Stimulated activated naive CD8-positive, alpha-beta T cell treated with anti-CD3 and anti-CD28 coated beads, Interleukin-15, amount 100 ng/mL, for 72 hours (primary cell): ENCODE measurements at places on chromosomes 1 and 21.

DNA sequence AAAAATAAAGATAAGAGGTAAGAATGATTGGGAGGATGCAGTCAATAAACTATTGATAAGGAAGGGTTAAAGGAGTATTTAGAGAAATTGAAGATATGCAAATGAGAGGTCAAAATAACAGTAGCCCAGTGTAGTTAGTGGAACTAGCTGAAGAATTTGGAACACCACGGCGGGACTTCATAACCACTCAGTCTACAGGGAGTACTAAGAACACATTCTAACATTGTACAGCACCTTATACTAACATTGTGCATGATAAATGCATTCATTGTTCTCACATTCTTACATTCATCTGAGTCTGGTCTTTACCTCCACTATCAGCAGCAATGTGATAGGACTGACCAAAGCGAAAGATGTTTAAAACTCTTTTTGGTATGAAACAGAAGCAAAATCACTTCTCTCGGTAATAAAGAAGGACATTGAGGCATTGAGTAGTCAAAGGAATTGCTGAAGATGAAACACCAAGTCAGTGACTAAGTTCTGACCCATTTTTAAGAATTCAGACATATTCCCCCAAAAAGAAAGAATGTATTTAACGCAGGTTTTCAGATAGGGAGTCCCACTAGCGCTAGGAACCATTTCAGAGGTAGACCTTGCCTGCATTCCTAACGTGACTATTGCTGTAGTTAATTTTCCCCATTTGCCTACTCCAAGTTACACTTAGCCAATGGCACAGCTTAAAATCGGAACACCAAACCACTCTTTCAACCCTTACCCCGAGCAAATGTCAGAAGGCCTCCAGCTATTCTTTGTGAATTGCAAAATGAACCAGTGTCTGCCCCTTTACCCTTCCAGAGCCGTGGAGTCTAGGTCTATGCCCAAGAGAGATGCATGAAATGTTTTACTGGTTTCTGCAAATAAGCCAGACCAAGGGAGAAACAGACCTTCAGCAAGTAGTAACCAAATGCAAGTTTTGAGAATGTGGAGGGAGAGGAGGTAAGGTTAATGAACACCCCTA lies 108.8 kb upstream of the IRF2BP2 start:
- DNase-seq = no peak

DNA sequence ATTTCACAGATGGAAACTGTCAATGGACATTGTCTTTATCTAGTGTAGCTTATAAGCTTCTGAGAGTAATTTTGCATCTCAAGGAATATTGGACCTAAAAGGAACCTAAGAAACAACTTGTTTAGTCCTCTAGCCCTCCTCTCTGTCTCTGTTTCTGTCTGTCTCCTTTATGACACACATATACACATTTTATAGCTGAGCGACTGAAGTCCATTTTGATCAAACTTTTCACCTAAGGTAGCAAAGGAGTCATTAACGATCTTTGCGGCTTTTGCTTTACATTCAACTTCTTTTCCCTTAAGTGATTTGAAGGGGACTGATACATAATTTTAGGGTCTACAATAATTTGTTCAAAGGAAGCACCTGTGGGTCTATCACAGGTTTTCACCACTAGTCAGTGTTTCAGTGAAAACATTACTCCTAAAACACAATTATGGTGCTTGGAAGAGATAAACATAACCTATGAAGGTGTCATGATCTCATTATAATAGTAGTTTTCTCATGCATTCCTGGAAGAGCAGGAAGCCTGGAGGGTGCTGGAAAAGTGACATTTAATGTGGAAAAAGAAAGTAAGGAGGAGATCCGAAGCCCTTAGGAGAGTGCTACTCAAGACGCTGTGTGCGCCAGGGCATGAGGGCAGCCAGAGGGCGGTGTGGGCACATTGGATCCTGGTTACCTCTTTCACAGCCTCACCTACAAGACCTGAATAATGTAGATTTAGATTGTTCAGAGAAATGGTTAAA lies 248.6 kb downstream of the DNM3 start:
- peak; percentile 57 for DNase-seq

DNA sequence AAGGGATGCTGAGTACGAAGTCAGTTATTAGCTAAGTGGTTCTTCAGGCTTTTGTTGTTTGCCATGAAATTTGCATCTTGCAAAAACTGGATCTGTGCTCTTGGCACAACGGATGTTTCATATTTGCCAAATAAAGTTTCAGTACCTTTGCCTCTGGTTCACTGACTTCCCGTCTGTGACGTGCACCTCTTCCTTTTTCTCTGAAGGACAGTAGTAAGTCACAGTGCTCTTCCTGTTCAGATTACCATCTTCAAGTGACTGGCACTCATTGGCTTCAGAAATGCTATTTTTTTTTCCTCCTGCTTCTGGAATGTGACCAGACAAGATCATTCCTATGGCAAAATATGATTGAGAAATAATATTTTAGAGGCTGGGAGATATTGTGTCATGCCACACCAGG lies 75.9 kb upstream of the GREM2 start:
- no peak for DNase-seq

- DNase-seq = no peak
Measured at GRCh38 chr1:246104927-246105326, 402.2 kb downstream of the SMYD3 start.

- no peak for DNase-seq
Measured at GRCh38 chr1:180964595-180964994, 51.9 kb downstream of the KIAA1614 start.

- no peak for DNase-seq
Measured at GRCh38 chr1:225762002-225762441, 15.6 kb upstream of the SRP9 start.

GRCh38 chr1:196385109-196385508 lies 223.1 kb downstream of the KCNT2 start:
- no peak for DNase-seq

DNA sequence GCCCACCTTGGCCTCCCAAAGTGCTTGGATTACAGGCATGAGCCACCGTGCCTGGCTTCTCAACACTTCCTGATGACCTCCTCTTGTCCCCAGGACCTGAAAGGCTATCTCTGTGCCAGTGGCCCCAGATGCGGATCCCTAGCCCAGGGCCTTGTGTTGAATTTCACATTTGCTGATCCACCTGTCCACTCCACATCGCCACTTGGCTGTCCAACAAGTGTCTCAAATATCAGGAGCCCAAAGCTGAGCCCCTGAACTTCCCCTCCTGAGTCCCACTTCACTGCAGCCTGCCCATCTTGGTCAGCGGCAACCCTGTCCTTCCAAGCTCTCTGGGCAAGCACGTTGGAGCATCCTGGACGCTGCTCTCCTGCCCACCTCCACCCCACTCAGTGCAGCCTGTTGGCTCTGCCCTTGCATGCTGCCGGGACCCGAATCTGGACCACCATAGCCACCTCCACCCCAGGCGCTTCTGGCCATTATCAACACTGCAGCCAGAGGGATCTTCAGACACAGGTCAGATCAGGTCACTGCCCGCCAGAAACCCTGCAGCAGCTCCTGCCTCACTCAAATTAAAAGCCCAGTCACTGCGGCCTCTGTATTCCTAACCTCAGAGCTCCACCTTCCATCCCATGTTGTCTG lies 352.5 kb upstream of the VAMP3 start:
- DNase-seq = peak; percentile 1

GRCh38 chr1:70487910-70488665 lies 77.0 kb downstream of the CTH start:
- peak; percentile 8 for DNase-seq

DNA sequence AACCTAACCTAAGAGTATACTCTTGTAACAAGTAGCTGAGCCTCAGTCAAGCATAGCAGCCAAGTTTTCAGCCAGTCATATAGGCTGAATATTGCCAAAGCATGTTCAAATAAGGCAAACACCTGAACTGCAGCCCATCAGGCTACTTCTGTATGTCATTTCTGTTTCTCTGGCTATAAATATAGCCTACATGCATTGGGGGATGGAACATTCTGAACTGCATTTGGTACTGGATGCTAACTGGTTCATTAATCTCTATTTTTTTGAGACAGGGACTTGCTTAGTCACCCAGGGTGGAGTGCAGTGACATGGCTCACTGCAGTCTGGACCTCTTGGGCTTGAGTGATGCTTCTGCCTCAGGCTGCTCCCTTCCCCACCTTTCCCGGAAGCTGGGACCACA lies 37.3 kb downstream of the MAST2 start:
- no peak for DNase-seq

DNA sequence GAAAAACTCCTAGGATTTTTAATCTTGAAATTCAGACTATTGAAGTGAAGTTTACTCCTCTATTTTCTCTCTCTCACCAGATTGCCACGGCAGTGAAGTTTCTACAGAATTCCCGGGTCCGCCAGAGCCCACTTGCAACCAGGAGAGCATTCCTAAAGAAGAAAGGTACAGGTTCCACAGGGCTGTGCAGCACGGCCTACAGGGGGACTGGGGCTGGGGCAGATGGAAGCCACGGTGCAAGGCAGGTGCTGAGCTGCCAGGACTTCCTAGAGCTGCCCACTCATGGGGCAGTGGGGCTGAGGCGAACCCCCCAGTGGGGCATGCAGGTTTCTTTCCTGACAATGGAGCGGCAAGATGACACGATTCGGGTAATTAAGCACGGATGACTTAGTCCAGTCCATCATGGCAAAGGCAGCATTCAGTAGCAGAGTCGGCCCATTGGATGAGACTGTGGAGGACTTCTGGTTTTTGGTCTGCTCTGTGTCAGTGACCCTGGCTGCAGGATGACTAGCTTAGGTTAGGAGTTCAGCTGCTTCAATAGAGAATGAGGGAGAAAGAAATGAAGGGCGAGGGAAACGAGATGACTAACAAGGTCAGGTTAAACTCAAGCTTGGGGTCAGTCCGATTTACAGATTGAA lies 61.5 kb downstream of the PEX14 start:
- DNase-seq = no peak

DNA sequence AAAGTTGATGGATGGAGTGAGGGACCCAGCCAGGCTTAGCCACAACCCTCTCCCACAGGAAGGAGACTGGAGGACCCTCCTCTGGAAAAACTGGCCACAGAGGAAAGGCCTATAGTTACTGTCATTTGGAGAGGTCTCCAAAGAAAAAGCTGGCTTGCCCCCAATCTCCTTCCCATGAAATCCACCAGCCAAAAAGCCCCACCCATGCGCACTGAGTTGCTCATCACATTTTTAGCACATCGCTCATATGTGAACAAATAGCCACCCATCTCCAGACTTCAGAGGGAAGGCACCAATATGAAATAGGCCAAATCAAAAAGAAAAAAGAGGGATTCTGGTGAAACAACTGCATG lies 36.9 kb upstream of the QSOX1 start:
- no peak for DNase-seq

DNA sequence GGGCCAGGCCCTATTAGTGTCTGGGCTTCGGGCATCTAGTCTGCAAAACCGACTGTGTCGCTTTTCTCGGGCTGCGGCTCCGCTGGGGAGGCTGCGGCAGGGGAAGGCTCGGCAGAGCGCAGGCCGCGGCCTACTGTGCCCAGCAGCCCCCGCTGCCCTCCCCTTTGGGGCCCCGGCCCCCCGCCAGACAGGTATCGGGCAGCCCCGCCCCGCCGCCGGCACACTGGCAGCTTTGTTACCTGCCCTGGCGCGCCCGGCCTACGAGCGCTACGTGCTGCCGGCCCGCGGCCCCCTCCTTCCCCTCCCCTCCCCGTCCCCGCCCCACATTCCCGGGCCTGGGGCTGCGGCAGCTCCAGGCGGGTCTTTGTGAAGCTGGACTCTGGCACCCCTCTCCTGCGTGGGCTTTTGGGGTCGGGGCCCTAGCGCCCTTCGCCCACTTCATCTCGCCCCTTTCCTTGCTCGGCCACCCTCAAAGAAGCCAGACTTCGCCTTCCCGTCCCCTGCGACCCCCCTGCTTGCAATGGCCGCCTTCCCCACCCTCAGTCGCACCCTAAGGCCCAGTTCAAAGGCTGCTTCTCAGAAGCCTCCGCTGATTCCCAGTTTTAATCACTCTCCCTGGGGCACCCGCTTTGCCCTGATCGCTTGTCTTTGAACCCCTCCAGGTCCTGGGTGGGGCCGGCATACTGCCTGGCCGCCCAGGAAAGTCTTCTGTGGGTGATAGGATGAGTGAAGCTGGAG lies 48.9 kb upstream of the SLC2A1 start:
- no peak for DNase-seq

DNA sequence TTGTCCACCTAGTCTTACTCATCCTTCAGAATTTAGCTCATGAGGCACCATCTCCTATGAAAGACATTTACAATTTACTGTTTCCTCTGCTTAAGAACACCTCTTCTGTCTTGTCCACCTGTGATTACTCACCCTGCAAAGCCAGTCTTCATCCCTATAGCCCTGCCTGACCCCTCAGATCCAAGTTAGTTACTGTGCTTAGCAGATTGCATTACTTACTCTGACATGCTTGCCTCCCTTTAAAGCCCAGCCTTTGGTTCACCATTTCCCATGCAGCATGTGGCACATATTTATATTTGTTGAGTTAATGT lies 60.9 kb upstream of the VCAM1 start:
- DNase-seq = no peak

- no peak for DNase-seq
Measured at GRCh38 chr1:3609016-3609768, 2.1 kb downstream of the MEGF6 start.
